RCC 7860 (cell line): ENCODE measurements at places on chromosomes 5 and 9.

GRCh38 chr5:137136991-137137632 is 362.0 kb downstream of the SPOCK1 start:
- DNase-seq, result no peak

- no peak for DNase-seq
Observed at GRCh38 chr9:123457583-123457982, 101.6 kb downstream of the CRB2 start.

DNA sequence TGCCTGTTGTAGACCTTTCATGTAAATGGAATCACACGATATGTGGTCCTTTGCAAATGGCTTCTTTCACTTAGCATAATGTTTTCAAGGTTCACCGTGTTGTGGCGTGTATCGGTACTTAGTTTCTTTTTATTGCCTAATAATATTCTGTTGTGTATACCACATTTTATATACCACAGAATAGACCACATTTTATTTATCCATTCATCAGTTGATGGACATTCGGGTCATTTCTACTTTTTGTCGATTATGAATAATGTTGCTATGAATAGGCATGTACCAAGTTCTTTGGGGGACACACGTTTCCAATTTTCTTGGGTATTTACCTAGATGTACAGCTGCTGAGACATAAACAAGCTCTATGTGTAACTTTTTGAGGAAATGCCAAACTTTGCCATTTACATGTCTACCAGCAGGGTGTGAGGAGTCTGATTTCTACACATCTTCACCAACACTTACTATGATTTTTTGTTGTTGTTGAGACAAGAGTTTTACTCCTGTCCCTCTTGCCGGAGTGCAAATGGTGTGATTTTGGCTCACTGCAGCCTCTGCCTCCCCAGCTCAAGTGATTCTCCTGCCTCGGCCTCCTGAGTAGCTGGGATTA is 144.7 kb downstream of the RGS3 start:
- no peak for DNase-seq

- no peak for DNase-seq
Observed at GRCh38 chr9:136623016-136623841, 39.5 kb upstream of the EGFL7 start.

DNA sequence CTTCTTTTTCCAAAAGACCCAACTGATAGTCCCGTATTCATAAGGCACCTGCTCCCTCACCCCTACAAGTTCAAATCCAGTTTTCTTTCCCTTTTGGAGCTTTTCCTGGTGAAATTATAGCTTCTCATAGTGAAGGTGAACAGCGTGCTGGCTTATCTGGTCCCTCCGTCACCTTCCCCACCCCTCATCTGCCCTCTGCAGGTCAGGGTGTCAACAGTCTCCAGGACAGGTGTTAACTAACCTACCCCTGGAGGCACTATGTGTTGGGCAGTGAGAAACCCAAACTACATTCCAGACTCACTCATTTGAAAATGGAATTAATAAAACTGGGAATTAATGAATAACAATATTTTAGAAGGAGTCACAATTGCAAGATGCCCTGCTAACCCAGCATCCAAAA is 109.0 kb upstream of the TAS2R1 start:
- DNase-seq, result no peak

- DNase-seq, result no peak
Observed at GRCh38 chr9:90523958-90524357, 118.7 kb downstream of the DIRAS2 start.

DNA sequence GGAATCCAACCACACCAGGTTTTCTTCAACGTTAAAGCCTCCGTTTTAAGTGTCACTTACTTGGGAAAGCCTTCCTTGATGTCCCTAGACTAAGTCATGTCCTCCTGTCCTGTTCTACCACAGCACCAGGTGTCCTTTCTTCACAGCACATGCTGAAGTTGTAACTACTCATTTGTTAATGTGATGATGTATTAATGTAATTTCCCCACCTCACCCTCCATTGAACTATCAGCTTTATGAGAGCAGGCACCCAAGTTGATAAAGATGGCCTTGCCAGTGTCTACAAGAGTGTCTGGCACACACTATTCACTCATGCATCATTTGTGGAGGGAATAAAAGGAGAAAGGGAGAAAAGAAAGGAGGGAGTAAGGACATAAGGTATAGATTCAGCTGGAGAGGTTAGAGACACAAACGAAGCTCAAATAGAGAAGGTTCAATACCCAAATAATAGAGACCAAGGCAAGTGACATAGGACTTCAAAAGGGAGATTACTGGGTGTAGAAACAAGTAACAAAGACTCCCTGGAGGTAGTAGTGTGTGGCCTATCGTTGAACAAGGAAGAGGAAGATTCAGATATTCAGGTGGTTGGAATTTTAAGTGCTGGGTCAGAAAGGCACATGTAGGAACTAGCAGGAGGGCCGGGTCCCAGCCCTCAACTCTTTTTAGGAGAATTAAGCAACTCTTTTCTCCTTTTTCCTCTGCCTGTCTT is 6.6 kb downstream of the ITK start:
- DNase-seq, result no peak

DNA sequence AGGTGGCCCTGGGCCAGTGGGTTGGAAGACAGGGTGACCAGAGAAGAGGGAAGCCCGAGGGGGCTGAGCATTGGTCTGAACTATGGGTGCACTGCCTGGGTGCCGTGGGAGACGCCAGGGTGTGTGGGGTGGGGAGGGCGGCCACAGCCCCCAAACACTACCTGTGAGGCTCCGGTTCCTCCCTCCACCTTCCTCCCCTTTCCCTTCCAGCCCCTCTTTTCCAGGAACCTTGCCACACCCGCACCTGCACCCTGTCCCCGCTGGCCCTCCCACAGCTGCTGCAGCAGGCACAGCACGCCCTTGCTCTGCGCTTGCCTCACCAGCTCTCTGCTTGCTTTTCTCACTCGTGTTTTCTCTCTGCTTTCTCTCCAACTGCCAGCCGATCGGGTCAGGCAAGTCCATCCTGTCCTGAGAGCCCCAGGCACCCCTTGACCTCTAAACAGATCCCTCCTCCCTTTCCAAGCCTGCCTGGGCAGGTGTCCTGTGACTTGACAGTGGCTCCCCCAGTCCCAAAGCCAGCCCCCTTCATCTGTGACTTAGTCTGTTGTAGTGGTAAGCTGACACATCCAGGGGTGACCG is 193.7 kb downstream of the MSX2 start:
- no peak for DNase-seq

DNA sequence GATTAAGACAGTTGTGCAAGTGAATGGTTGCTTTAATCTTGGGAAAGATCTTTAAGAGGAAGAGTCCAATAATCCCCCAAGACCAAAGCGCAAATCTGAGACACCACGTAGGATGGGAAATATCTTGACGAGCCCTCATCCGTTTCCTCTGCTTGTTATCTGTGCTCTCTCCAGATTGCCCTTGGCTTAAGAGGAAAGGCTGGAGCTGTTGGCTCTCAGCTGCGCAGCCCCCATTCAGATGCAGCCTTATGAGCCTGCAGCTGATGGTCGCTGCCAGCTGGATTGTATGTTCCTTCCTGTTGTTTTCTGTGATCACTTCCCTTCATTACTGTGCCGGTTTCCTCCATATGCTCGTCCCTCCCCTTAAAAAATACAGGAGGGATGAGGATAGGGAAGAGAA is 47.7 kb downstream of the PWWP2A start:
- DNase-seq, result no peak
